ENCODE measurements at places on chromosomes 7 and 10.

- DNase-seq, result no peak
These were observed 41.2 kb upstream of the ACSL5 start for GRCh38 chr10:112332509-112333228.

DNA sequence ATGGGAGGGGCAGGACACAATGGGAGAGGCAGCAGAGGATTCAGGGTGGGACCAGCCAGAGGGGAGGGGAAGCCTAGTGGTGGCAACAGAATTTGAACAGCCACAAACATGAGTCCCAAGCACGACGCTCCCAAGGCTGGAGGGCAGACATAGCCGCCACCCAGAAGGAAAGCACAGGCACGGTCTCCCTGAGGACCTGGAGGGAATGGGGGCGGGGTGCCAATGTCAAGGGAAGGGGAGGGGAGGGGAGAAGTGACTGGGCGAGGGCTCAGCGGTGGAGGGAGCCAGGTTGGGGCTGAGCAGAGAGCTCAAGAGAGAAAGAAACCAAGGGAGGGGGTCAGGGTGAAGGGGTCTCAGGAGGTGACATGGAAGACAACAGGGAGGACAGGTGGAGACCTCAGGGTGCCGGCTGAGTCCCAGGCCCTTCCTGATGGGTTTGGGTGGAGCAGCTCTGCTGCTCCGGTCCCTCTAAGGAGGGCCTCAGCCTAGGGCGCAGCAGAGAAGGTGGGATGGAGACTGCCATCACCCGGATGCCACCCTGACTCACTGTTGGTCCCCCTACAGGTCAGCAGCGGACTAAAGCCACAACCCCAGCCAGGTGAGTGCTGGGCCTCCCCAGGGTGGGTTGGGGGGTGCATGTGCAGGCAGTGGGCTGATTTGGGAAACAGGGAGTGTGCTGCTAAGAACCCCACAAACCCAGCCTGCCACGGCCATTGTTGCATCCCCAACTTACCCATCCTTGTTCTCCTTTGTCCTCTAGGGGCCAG, 24.2 kb downstream of the PILRA start:
- DNase-seq, result no peak

DNA sequence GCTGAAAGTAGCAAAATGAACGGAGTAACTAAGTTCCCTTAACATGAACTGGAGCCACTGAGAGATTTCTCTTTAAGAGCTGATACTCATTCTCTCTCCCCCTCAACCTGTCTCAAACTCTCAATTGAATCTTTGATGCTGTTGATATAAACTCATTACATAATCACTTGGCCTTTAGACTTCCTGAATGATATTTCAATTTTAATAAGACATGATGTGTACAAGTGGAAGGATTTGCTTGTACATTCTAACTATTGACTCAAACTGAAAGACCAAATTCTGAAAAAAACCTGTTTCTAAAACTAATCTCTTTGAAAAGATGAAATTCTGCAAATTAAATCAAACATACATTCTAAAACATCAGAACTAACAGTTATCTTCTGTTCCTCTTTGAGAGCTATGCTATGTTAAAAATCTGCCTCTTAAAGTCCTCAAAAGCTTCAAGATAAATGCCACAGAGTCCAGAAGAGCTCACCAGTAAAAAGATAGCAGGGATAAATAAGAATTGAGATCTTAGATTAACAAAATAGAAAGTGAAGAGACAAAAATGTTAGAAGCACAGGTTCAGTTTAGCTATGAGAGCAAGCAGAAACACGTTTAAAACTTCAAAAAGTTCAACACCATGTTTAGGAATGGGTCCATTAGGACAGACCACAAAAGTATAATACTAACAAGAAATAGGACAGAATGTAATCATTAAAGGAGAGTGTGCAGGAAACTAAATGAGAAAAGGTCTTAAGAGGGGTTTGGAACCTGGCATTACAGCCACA, 46.1 kb downstream of the TNPO3 start:
- DNase-seq, result no peak

DNA sequence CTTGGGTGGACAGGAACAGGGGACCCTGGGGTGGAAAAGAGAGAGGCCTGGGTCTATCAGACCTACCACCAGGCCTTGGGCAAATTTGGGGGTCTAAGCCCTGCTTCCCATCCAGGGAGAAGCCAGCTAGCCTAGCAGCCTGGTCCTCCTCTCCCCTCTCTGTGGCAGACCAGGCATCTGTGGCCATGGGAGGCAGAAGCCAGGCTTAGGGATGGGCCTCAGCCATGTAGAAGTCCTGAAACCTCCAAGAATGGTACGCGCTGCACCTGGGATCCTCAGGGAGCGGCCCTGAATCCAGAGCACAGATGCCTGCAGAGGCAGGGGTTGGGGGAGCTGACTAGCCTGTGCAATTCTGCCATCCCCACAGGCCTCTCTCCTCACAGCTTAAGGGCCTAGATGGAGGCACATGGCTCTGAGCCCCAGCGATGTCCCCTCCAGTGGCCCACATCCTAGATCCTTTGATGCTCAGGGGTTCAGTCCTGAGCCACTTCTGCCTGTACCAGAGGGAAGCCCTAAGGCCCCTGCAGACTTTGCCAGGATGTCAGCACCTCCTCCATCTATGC, 21.2 kb downstream of the GRID1 start:
- no peak for DNase-seq

DNA sequence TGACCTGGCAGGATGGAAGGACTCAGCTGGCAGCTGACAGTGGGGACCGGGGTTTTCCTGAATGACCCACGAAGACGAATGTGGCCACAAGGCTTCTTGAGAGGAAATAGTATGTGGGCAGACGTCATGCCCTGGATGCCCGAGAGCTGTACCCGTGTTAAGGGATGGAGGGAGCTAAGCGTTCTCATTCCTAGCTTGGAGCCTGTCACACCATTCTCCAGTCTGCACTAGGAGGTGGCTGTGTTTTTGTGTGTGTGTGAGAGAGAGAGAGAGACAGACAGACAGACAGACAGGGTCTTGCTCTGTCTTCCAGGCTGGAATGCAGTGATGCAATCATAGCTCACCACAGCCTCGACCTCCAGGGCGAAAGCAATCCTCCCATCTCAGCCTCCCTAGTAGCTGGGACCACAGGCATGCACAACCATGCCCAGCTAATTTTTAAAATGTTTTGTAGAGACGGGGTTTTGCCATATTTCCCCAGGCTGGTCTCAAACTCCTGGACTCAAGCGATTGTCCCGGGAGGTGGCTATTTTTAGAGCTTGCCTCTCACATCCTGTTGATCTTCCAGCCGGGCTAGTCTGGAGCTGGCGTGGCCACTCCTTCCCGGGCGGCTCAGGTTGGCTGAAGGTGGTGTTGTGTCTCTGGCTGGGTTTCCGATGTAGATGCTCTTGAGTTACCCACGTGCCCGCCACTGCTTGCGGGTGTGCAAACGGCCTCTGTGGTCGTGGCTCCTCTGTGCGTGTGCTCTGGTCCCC, 2.1 kb downstream of the AMZ1 start:
- DNase-seq, result no peak

DNA sequence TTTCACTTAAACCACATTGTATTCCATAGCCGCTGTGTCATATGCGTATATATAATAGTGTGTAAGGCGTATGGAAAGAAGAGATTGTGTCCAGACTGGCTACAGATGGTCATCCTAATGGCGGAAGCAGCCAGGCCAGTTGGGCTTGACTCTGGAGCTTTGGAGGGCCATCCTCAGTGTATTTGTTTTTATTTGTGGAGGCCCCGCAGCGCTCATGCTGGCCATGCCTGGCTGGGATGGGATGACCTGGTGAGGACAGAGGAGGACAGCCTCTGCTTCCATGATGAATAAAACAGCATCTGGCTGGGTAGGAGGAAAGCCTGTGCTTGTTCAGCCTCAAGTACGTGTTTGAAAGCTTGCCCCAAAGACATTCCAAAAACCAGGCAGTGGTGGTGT, 220.3 kb downstream of the EBF3 start:
- DNase-seq, result no peak

- no peak for DNase-seq
These were observed 28.4 kb downstream of the DAGLB start for GRCh38 chr7:6419310-6419773.

DNA sequence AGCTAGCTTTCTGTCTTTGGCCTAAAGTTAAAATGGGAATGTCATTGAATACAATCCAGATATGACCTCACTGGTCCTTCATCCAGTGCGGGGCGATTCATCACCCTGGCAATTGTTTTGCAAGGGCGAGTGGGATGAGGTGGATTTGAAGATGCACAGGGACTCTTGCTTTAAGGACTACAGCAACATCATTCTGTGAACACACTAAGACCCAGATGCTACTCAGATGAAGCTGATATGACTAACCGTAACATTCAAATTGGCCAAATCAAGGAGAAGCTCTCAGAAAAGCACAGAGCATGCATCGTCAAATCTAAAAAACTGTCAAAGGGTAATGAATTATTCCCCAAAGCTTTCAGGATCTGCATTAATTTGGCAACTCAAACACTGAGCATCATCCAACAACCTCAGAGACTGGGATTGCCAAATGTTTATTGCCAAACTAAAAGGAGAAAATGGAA, 12.8 kb downstream of the CPA1 start:
- DNase-seq, result no peak

- DNase-seq, result no peak
These were observed 81.6 kb upstream of the PRR15 start for GRCh38 chr7:29482056-29482455.

DNA sequence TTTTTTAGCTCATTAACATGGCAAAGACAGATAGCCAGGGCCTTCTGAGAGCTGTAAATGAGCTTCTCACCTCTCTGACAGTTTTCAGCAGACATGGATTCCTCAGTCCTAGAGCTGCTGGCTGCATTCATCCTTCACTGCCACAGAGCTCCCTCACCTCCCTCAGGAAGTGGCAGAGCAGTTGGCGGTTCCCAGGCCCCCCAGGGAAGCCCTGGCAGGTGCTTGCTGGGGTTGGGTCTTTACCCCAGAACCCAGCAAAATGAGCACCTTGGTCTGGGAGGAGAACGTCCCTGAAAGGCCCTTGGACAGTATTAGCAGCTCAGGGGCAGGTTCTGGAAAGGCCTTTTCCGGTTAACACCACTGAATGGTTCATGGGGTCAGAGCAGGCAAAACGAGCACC, 288.0 kb downstream of the PTPRN2 start:
- no peak for DNase-seq
